Ovary (tissue), 10 donors: ENCODE measurements at places on chromosomes 12 and 14. TPM values are rescaled to one million over a fixed set of nuclear protein-coding genes. Genes with fewer than 3 reads are reported as not detected.

GPR162 gene
- total RNA-seq, result 9.3 TPM

AKAP6 gene
- total RNA-seq, result 12.8 TPM

PDE3A gene
- 7.2 TPM for total RNA-seq

ENDOU gene
- total RNA-seq, result 3.2 TPM

DNA sequence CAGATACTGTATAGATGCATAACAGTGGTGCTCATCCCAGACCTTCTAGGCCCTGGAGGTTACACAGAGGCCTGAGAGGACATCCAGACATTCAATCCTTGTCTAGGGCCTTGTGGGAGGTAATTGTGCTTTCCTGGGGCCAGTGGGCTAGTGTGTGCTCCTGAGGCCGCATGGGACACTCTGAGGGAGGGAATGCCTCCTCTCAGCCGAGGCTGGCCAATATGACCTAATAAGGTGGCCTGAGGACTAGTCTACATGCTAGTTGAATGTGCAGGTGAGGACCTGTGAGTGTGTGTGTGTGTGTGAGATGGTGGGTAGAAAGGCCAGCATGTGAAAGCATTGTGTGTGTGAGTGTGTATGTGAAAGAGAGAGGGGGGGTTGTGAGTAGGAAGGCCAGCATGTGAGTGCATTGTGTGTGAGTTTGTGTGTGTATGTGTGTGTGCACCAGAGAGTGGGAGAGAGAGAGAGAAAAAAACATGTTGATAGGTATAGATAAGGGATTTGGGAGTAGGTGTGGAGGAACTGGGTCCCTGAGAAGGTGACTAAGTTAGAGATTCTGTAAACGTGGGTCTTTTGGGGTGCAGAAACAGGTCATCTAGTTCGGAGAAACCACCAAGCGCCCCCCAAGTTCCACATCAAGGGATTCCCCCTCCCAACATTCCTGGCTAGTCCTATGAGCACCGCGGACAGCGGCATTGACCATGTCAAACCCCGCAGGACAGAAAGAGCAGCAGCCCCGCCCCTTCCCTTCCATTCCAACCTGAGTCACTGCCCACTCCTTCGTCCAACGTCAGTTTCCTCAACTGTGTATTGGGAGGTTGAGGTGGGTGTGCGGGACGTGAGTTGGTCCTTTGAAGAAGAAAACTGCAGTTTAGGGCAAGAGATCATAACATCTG is 9.7 kb upstream of the KRT81 start:
- H3K27me3 ChIP-seq, result no peaks in the 10 kb centered on the region
- no peak for DNase-seq
- no peak overlapping the region for H3K4me3 ChIP-seq
- H3K27ac ChIP-seq, result no peak overlapping the region

- H3K4me1 ChIP-seq, result peaks cover 16% of the 10 kb centered on the region
- DNase-seq, result peak; percentile 62
- no peaks in the 10 kb centered on the region for H3K27me3 ChIP-seq
- H3K36me3 ChIP-seq, result no peaks in the 10 kb centered on the region
Measured at GRCh38 chr12:120115692-120116440, 687 bp downstream of the RAB35 start.
